Left kidney (tissue), 8 donors: ENCODE measurements at places on chromosomes 5 and 9.

DNA sequence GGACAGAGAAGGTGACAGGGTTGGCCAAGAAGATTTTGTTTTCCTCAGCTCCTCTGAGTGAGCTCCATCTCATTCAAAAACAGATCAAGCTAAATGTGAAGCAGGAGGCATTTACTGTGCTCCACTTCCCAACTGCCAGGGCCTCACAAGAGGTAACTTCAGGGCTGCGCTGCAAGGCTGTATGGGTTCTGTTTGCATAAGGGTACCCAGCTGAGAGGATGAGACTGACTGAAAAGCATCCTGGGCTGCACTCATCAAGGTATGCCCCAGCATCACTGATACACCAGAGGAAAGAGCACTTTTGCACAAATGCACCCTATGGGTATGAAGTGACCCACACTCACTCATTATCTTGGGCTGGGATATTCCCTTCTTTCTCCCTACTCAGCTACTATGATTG lies 316.2 kb upstream of the HAPLN1 start:
- no peak for DNase-seq

GRCh38 chr9:81259896-81260295 lies 429.5 kb downstream of the TLE1 start:
- DNase-seq, result no peak

- no peak for DNase-seq
These were observed 1.2 kb downstream of the SLC31A2 start for GRCh38 chr9:113151696-113152630.

GRCh38 chr9:98255061-98255577 lies 330 bp downstream of the TBC1D2 start:
- no peak for DNase-seq

GRCh38 chr5:66238435-66238834 lies 94.3 kb downstream of the SREK1 start:
- no peak for DNase-seq

- no peak for DNase-seq
These were observed 4.0 kb downstream of the MAPK9 start for GRCh38 chr5:180287868-180288267.

- no peak for DNase-seq
These were observed 88.7 kb downstream of the BASP1 start for GRCh38 chr5:17305964-17306725.

GRCh38 chr9:135664801-135665794 lies 2.0 kb downstream of the LCN9 start:
- no peak for DNase-seq

DNA sequence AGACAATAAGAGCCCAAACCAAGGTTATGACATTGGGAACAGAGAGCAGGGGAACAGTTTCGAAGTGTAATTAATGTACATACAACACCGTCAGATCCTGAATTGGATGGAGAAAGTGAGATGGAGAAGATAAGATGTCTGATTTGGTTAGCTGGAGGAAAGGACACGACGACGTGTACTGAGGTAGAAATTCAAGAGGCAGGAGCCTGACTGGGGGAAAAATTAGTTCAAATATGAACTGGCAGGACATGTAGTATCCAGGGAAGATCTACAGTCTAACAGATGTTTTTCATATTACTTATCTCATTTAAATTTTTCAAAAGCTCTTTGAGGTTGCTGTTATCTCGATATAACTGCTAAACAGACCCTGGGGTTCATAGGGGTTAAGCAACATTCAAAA lies 114.7 kb downstream of the TMEM232 start:
- DNase-seq, result no peak

DNA sequence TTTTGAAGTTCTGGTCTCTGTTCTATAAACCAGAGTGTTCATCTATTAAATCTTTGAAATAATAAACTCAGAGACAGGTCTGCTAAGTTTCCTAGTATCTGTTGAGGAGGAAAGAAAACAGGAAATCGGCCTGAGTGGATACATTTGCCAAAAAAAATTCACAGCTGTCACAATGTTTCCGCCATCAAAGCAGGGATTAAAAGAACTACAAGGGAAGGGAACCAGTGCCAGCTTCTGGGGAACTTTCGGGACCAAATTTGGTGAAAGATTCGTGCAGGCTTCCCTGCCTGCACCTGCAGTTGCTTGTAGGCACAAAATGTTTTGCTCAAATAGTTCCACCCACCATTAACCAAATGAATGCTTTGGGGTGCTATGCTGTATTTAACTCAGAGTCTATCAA lies 267.5 kb downstream of the MSX2 start:
- no peak for DNase-seq

DNA sequence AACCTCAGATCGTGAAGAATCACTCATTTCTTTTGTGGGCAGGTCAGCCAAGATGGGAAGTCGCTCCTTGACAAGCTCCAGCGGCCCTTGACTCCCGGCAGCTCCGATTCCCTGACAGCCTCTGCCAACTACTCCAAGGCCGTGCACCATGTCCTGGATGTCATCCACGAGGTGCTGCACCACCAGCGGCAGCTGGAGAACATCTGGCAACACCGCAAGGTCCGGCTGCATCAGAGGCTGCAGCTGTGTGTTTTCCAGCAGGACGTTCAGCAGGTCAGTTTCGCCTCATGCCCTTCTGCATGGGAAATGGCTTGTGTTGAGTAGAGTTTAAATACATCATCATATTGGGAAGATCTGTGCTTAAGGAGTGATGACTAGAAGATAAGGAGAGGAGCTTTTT lies 173.3 kb downstream of the TRIO start:
- DNase-seq, result no peak

DNA sequence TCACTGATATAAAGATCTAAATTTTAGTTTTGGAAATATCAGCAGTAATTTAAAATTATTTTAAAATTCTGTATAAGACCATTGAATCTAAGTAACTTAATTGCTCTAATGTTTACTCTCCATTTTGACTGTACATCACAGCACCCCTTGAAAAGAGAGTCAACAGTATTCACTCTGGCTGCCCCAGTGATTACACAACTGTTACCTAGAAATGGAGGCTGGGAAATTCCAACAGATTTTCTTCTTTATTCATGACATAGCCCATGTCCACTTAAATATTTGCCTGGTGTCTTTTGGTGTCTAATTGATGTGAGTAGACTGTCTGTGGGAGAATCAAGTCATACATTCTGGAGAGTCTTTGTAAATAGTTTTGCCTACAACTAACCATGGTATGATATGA lies 301.8 kb upstream of the CDH6 start:
- no peak for DNase-seq

- peak; percentile 64 for DNase-seq
These were observed 326.3 kb downstream of the OSTF1 start for GRCh38 chr9:75414371-75415160.

- no peak for DNase-seq
These were observed 456.5 kb upstream of the ZNF608 start for GRCh38 chr5:125202871-125203438.

DNA sequence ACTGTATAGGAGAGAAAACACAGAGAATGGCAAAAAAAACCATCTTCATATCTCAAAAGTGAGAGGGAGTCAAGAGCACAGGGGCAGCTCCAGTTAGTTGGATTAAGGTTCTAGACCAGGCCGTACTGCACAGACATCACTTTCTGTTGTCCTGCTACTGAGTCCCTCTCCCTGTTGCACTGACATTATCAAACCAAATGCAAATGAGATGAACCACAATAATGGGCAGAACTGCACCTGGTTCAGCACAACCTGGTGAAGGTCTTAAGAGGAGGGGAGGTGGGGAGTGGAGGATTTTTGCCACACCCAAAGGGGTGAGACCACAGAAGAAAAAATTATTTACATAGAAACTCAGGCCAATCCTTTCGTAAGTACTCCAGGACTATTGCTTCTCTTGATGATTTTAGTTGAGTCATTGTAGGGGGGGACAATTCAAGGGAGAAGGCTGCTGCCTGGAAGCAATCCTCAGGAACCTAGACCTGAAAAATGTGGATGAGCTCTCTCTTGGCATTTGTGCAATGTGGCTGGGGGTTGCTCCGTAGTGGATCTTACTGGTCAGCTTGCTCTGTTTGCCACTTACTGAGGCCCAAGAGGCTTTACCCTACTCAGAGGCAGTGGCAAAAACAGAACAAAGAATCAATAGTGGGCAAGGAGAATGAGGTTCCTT lies 94.5 kb upstream of the PPP1R2B start:
- no peak for DNase-seq

GRCh38 chr5:32044434-32044833 lies 129.7 kb downstream of the GOLPH3 start:
- DNase-seq, result no peak

DNA sequence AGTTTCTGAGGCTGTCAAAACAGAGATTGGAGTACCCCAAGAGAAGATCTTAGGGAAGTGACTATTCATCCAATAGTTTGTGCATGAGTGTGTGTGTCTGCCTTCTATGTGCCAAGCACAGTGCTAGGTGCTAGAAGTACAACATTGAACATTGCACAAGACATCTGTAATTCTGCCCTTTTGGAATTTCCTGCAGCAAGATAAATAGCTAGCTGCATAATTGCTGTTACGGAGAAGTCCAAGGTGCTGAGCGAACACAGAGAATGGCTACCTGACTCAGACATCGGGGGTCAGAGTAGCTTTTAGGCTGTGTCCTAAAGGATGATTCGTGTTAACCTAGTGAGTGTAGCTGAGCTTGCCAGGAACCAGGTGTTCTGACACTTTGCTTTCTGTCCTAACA lies 44.8 kb downstream of the PAPPA start:
- DNase-seq, result no peak

- no peak for DNase-seq
These were observed 340.5 kb downstream of the ARHGEF28 start for GRCh38 chr5:73966451-73966850.

GRCh38 chr5:96863949-96864584 lies 12.2 kb upstream of the ERAP2 start:
- DNase-seq, result no peak

GRCh38 chr5:16970826-16971225 lies 34.7 kb upstream of the MYO10 start:
- DNase-seq, result no peak

- no peak for DNase-seq
These were observed 105.5 kb upstream of the TUT7 start for GRCh38 chr9:86459599-86460155.

DNA sequence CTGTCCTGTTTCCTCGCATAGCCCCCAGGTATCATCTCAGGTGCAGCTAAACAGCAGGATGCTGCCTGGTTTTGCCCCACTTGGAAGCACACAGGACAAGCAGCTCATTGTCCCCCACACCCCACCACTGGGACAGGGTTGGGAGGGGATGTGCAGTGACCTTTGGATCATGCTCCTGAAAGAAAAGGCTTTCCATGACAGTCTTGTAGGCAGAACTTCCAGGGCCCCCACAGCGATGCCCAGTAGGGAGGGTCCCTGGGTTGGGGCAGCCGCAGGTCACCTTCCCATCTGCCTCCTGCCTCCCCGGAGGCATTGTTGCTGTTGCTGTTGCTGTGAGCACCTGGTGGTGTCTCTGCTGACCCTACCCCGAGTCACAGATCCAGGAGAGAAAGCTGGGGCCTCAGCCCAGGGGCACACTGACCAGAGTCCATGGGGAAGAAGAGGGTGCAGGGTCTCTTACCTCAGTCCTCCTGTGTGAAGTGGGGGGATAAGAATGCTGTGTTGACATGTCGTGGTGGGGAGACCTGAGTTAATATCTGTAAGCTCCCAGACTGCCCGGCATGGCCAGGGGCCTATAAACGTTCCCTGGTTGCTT lies 8.5 kb downstream of the CEP72 start:
- DNase-seq, result no peak

DNA sequence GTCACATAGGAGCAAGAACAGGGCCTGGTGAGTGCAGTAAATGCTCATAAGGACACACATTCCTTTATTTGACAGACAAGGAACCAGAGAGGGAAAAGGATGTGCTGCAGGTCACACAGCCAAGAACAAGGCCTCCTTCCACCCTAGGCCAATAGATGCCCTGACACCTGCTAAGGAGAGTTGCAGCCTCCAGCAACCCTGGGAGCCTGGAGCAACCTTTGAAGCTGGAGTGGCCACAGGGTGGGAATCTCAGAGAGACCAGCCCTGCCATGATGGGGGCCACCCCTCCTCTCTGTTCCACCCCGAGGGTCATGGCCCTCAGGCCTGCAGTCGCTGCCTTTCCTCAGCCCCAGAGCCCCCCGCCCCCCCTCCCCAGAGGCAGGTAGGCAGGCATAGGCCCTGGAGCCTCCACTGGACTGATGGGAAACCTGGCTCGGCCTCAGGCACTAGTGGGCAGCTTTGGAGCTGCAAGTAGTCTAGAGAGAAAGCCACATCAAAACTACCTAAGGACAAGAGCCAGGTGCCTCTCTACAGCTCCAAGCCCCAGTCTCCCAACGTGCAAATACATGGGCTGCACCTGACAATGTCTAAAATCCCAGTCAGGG lies 116.1 kb upstream of the SPOCK1 start:
- no peak for DNase-seq

DNA sequence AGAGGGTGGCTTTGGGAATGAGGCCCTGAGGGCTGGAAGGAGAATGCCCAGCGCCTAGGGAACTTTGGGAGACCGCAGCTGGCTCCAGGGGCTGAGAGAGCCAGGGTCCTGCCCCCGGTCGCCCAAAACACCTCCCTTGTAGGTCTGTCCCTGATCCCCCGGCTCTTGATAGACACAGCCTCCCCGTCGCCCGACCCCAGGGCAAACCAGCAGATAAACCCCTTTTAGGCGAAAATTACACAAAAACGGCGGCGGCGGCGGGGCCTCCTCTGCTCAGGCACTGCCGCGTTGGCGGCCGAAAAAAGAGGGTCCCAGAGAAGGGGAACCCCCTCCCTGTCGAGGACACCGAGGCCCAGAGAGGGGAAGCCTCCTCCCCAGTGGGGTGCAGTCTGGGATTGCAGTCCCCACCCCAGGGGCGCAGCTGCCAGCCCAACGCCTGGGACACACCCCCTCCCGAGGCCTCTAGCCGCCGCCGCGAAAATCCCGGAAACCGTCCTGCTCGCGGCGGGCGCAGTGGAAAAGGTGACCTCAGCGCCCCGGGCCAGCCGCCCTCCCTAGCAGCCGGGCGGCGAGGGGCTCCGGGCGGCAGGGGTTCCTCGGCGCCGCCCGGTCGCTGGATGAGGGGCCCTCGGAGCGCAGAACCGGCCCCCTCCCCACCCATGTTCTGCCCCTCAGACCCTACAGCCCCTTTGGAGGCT lies 3.1 kb upstream of the BARX1 start:
- DNase-seq, result no peak

DNA sequence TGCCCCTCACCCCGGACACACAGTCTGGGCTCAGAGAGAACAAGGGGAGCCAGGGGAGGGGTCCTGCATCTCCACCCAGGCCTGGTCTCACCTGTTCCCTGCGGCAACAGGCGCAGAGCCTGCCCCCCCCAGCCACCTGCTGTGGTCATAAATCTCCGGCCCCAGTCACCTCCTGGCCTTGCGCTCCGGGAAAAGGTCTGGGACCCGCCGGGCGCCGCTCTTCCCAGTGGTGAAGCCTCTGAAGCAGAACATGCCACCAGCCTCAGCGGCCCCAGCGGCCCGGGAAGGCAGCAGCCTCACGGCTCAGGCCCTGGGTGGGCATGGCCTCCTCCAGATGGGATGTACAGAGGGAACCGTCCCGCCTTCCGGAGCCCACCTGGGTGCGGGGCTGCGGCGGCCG lies 20.6 kb downstream of the NOTCH1 start:
- no peak for DNase-seq
